ENCODE measurements at places on chromosomes 11 and 22.

DNA sequence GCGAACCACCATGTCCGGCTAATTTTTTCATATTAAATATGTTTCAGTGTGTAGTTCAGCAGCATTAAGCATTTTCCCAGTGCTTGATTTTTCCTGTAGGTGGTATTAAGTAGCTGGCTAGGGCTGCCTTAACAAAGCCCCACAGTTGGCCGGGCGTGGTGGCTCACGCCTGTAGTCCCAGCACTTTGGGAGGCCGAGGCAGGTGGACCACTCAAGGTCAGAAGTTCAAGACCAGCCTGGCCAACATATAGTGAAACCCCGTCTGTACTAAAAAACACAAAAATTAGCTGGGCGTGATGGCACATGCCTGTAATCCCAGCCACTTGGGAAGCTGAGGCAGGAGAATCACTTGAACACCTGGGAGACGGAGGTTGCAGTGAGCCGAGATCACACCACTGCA, 33.5 kb upstream of the TOLLIP start:
- DNase-seq = no peak

DNA sequence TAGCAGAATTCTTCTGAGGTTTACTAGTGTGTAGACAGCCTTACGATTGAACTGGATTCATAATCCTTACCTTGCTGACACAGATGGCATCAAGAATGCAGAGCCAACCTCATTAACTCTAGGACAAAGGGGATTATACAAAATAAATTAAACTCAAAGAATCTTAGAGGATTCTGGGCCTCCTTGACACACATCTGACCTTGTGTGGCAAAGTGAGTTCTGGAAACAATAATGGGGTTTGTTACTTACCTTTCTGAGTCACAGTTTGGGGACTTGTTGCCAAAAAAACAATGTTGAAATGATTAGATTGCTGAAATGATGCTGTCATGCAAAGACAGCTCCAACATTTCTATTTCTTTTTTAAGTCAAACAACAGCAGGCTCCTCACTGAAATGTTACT, 179.1 kb upstream of the ISX start:
- no peak for DNase-seq

DNA sequence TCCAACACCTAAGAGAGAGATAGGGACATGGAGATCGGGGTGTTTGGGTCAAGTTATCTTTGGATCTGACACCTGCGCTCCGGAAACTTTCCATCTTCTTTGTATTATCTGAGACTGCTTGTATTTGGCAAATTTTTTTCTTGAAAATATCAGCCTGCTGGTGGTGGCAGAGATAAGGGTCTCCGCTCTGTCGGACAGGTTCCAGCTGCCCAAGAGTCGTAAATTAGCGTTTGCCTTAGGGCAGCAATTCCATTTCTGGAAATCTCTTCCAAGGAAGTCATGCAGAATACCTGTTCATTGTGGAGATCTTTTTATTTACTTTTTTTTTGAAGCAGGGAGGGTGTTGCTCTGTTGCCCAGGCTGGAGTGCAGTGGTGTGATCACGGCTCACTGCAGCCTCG, 19.5 kb upstream of the CSNK1E start:
- DNase-seq = peak; percentile 11

DNA sequence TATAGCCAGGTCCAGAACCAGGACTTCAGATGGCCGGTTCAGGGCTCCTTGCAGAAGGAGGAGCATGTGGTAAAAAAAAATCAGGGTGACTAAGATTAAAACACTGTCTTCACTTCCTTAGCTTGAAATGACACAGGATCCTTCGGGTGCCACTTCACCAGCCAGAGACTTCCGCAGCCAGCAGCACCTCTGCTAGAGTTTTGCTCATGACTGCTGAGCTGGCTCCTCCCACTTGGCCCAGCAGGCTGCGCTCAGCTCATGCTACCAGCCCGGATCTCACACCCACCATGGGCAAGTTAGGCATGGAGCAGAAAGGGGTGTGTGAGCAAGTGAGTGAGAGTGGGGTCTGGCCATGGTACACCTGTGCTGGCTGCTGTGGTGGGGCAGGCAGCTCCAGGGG, 6.6 kb upstream of the MS4A18 start:
- DNase-seq = no peak

GRCh38 chr11:78635814-78636506, 61.3 kb upstream of the NARS2 start:
- DNase-seq = no peak

GRCh38 chr11:120131941-120132644, 5.8 kb downstream of the TRIM29 start:
- peak; percentile 2 for DNase-seq

DNA sequence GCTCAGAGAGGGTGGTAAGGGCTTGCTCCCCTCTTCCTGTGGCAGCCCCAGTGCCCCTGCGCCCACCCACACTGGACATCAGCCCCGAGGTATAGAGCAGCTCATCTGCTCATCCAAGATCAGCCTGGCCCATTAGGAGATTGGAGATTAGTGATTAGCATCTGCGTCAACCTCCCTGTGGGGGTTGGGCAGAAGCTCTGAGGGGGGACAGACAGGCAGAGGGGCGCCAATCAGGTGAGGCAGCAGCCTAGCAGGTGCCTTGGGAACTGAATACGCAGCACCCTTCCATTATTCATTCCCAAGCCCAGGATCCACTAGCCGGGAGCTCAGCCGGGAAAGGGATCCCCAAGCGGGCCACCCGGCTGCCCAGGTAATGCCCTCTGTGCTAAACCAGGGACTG, 11.0 kb downstream of the SMTN start:
- DNase-seq = no peak

- no peak for DNase-seq
These were observed 133.7 kb upstream of the NARS2 start for GRCh38 chr11:78708388-78708787.

- DNase-seq = no peak
These were observed 382.5 kb downstream of the TBC1D22A start for GRCh38 chr22:47144791-47145425.

- no peak for DNase-seq
These were observed 863 bp downstream of the YIF1A start for GRCh38 chr11:66287889-66288670.

DNA sequence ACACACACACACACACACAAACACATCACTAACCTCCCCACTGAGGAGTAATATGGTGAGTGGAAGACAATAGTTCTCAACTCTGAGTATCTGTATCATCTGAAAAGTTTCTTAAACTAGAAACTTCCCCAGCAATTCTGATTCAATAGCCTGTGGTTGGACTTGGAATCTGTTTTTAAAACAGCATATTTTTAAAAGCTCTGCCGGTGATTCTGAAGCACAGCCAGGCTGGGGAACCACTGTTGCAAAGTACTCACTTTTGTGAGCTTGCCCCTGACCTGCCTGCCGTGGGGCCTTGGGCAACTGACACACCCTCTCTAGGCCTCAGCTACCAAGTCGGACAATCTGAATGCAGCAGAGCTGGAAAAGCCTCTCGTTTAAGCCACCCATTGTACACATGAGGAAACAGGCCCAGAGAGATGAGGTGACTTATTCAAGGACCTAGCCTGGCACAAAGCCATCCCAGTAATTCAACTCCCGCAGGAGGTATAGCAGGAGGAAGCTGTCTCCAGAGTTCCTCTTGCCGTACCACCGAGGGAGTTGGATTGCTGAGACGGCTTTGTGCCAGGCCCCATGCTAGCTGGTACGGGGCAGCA, 8.9 kb downstream of the SLC15A3 start:
- no peak for DNase-seq

GRCh38 chr11:125935618-125936199, 10.1 kb upstream of the VSIG10L2 start:
- DNase-seq = peak; percentile 75

GRCh38 chr11:11171854-11172253, 181.2 kb downstream of the CSNK2A3 start:
- DNase-seq = no peak

- no peak for DNase-seq
These were observed 372.1 kb downstream of the BRD1 start for GRCh38 chr22:49455595-49455994.

GRCh38 chr11:110356762-110357671, 60.6 kb upstream of the RDX start:
- no peak for DNase-seq

GRCh38 chr22:48186146-48186790, 1423.8 kb downstream of the TBC1D22A start:
- DNase-seq = no peak

DNA sequence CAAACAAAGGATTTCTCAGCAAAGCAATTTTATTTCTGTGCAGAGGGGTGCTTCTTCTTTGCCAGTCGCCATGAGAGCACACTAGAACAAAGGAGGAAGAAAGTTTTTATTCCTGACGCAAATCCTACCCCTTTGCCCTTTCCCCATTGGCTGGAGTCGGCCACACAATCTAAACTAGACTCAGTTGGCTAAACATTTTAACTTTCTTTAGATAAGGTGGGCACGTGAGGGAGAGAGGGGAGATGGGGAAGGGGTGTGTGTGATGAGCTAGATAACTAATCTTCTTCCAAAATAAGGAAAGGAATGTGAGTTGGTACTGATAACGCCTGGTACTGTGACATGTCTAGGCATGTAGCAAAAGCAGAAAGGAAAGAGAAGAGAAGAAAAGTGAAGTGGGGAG, 626 bp downstream of the TRIM22 start:
- no peak for DNase-seq

DNA sequence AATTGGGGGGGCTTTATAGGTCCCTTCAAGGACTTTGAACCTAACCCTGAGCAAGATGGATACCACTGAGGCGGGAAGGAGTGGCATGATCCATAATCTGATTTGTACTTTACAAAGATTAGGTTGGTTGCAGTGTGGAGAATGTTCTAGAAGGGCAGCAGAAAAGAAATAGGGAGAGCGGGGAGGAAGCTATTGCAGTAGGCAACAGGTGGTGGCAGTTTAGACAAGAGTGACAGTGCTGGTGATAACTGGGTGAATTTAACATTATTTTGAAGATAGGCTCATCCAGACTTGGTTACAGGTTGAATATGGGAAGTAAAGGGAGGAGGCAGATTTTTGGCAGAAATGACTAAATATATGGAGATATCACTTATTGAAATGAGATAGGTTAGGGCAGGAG, 179.9 kb upstream of the CADM1 start:
- DNase-seq = no peak

DNA sequence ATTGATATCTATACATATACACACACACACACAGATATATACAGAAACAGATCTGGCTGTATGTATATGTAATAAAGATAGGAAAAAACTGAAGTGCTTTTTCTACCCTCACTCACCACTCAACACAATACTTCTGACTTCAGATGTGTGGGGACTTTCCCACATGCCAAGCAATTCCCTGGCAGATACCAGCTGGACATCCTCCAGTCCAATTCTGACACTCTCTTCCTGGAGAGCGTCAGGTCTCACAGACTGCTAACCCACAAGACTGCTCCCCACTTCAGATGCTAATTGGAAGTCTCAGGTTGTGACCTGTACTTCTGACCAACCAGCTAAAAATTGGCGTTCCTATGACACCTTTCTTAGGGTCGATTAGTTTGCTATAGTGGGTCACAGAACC, 140.6 kb downstream of the ATG16L2 start:
- no peak for DNase-seq

GRCh38 chr11:83152264-83152663, 4.7 kb upstream of the PCF11 start:
- no peak for DNase-seq

GRCh38 chr22:37753746-37754145, 54.0 kb upstream of the GCAT start:
- DNase-seq = no peak

DNA sequence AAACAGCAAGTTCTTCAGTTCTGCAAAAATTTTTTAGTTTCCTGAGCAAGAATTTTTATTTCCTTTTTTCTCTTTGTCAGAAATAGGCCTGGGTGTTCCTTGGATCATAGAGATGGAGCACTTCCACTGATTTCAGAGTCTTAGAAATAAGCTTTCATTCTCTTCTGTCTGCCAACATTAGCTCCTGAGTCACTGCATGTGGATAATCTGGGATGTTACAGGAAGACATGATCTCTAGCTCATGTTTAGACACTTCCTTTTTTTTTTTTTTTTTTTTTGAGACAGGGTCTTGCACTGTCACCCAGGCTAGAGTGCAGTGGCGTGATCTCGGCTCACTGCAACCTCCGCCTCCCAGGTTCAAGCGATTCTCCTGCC, 13.2 kb upstream of the TMEM218 start:
- DNase-seq = no peak

- no peak for DNase-seq
These were observed 4.3 kb downstream of the RTN4RL2 start for GRCh38 chr11:57464539-57465181.

- DNase-seq = no peak
These were observed 1007.7 kb downstream of the BRD1 start for GRCh38 chr22:48819961-48820360.

- no peak for DNase-seq
These were observed 13.7 kb downstream of the NUP98 start for GRCh38 chr11:3783611-3784010.

- DNase-seq = no peak
These were observed 46.0 kb downstream of the DENND5A start for GRCh38 chr11:9219115-9219514.

GRCh38 chr22:38218661-38219622, 17.1 kb downstream of the MAFF start:
- DNase-seq = no peak

- no peak for DNase-seq
These were observed 5.7 kb downstream of the KCNQ1 start for GRCh38 chr11:2450321-2451041.

DNA sequence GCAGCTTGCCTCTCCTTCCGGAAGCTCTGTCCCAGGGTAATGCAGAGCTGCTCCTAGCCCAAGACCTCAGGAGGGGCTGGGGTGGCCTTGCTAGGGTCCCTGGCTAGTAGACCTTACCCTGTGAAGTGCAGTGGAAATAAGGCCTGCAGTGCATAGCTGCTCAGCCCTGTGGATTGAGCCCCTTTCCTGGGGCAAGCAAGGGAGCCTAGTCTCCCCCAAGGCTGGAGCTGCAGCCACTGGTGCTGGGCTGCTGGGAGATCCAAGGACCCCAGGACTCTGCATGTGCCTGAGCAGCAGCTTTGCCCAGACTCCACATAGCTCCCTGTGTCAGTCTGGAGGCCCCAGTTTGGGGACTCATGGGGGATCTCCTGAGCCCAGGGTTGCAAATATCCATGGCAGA, 57.9 kb downstream of the FANCF start:
- no peak for DNase-seq

DNA sequence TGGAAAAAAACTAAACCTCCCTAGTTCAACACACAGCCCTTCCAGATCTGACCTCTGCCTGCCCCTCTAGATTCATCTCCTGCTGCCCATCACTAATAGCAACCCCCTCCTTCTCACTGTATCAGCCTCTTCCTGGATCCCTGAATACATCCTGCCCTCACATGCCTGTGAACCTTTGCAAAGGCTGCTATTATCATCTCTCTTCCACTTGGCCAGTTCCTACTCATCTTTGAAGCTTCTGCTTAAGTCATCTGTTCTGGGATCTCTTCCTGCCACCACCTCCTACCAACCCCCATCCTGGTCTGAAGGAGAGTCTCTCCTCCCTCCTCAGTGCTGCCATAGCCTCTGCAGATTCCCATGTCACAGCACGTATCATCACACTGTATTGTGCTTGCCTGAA, 38.0 kb upstream of the AMOTL1 start:
- DNase-seq = no peak

- DNase-seq = no peak
These were observed 382.7 kb downstream of the METTL15 start for GRCh38 chr11:28490773-28491382.
